ENCODE measurements at places on chromosomes 16 and 17.

GRCh38 chr16:57231821-57232350 lies 13.2 kb upstream of the ARL2BP start:
- no peak for DNase-seq

DNA sequence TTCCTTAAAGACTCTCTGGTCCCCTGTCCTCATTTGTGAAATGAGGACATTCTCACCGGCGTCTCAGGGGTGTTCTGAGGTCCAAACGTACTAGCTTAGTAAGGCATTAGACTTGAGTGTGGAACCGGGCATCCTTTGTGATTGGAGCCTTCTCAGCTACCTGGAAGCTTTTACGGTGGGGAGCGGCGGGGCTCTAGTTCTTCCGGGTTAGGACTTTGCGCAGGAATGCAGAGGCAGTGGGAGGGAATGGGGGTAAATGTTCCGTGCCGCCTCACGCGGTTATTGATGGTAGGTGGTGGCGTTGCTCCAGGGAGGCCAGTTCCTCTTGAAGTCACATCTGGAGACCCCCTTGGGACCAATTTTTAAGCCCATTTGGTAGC lies 113.6 kb downstream of the SNX29 start:
- no peak for DNase-seq

- no peak for DNase-seq
Measured at GRCh38 chr16:80341263-80341662, 199.5 kb upstream of the DYNLRB2 start.

- DNase-seq = no peak
Measured at GRCh38 chr17:60421273-60422161, 772 bp upstream of the CHCT1 start.

GRCh38 chr17:64216338-64217248 lies 46.5 kb downstream of the TEX2 start:
- DNase-seq = no peak

- DNase-seq = no peak
Measured at GRCh38 chr16:84308120-84308519, 13.4 kb downstream of the WFDC1 start.

DNA sequence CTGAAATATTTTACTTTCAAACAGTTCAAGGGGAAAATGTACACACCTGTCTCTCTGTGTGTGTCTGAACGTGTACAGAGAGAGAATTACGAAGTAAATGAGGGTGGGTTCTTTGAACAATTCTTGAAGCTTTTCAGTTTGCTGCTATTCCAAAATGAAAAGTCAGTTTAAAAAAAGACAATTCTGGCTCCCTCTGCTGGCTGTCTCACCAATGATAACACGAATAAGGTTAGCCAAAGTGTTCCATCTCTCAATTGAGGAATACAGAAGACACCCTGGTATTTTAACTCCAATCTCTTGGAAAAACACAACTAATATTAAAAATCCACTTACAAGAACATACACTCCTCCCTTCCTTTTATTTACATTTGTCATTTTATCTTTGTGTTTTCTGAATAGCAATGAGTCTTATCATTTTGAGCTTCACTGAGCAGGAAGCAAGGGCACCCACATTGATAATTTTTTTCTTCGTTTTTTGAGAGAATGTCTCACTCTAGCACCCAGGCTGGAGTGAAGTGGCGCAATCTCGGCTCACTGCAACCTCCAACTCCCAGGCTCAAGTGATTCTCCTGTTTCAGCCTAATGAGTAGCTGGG lies 20.5 kb downstream of the EFTUD2 start:
- DNase-seq = no peak

DNA sequence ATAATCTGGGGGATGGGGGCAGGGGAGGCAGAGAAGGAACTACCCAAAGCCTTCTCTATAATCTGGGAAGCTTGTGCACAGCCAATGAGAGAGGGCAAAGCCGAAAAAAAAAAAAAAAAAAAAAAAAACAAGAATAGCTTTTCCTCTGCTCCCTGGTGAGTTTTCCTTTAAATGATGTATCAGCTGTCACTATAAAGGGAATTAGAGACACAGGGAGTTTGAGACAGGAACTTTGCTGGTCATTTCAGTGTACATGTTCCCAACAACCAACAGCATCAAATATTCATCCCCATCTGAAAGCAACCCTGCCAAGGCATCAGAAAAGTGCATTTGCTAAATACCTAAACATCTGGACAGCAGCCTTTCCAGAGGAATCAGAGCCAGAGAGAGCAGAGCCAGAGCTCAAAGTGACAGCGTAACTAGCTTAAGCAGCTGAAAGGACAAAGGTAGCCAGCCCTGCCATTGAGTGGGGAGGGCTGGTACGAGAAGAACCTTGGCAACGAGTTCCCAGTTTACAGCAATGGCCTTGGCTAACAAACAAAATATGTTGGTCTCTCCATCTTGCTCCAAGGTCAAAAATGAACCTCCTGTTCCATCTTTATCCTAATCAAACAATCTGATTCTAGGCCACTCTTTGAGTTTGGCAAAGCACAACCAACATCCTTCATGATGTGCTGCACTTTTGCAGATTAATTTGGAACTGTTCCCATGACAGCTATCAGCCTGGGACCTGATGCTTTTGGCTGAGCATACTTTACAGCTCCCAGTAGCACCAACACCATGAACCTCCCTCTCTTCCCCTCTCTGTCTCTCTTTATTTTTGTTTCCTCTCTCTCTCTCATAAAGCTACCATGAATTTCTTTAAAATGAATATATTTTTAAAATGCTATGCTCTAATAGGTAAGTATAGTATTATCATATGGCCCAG lies 143.7 kb upstream of the GNAO1 start:
- DNase-seq = no peak

- no peak for DNase-seq
Measured at GRCh38 chr17:5282642-5283217, 646 bp downstream of the RABEP1 start.

- no peak for DNase-seq
Measured at GRCh38 chr17:76438906-76439305, 14.0 kb downstream of the UBE2O start.

- no peak for DNase-seq
Measured at GRCh38 chr16:86628614-86629013, 50.3 kb downstream of the FOXL1 start.

GRCh38 chr17:72782985-72783701 lies 309.3 kb downstream of the SLC39A11 start:
- no peak for DNase-seq

- DNase-seq = no peak
Measured at GRCh38 chr17:80742581-80743180, 198.0 kb downstream of the RPTOR start.

GRCh38 chr17:27664606-27664965 lies 33.6 kb downstream of the LGALS9 start:
- DNase-seq = no peak

DNA sequence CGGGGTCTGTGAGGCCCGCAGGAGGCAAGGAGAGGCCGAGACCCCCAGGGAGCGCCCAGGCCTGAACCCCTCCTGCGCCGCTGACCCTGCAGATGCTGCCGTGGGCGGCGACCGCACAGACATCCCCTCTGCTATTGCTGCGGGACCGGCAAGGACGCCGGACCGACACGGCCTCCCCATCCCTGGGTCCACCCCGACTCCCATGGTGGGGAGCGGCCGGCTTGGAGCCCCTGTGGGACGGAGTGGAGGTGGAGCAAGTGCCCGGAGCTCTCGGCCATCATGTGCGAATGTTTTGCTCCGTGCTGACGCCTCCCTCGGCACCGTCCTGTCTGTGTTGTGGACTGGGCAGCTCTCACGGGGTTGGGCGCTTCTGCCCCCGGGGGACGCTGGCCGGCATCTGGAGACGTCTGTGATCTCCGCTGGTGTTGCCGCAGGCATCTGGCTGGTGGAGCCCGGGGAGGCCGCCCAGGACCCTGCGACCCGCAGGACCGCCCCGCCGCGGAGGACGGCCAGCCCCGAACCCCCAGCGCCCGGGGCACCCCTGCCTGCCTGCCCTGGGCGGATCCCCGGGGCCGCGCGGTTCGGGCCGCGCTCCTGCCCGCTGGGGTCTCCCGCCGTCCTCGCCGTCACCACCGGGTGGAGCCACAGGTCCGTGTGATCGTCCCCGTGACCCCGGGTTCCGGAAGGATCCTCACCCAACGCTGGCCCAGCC lies 12.8 kb upstream of the GNG13 start:
- DNase-seq = no peak

DNA sequence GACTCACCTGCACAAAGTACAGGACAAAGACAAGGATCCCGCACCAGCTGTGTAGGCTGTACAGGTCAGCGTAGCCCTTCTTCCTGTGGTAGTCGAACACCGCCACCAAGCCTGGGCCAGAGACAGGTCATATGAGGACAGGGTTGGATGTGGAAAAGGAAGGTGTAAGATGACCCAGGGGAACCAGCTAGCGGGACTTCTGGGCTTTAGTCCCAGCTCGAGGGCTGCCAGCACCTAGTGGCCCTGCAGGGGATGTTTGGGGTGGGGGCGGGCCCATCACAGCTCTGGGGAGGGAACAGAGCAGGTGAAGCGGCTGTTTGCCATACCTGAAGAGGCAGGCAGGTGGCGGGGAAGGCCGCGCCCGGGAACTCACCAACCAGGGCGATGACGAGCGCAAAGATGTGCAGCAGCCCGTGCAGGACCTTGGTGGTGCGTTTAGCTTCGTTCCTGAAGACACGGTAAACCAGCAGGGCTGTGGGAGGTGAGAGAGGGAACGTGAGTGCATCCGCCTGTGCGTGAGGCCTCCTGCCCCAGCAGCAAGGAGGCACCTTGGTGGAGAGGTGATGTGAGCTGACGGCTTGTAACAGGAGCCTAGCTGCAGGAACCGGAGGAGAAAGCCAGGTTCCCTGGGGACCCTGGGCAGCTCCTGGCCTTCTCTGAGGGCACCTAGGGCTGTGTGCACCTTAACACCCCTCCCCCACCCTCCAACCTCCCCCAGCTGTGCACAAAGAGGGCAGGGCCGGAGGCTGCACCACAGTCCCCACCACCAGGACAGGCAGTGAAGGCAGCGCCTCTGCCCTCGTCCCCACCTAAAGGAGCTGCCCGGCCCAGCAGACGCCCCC lies 10.2 kb downstream of the CYB561 start:
- no peak for DNase-seq

DNA sequence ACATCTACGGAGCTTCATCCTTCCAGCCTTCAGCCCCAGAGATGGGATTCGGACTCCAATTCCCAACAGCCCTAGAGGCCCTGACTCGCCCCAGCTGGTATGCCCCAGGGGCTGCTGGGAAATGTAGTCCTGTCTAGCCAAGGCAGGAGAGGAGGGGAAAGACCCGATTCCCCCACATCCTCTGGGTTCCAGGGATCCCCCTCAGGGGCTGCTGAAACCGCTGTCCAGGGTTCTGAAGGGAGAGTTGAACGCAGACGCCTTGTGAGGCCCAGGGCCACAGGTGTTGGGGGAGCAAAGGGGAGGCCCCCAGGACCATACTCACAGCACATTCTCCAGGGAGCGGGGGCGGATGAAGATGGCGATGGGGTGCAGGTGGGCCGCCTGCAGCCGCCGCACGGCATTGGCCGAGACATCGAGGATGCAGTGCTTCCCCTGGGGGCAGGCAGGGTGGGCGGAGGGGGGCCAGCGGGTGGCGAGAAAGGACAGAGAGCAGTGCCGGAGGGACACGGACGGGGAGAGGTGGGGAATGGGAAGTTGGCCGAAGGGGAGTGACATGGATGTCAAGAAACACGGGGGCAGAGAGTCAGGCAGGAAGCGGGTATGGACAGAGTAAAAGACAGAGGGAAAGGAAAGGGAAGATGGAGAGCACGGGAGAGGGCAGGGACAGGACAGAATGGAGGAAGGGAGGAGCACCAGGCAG lies 12.6 kb upstream of the ASGR1 start:
- no peak for DNase-seq

DNA sequence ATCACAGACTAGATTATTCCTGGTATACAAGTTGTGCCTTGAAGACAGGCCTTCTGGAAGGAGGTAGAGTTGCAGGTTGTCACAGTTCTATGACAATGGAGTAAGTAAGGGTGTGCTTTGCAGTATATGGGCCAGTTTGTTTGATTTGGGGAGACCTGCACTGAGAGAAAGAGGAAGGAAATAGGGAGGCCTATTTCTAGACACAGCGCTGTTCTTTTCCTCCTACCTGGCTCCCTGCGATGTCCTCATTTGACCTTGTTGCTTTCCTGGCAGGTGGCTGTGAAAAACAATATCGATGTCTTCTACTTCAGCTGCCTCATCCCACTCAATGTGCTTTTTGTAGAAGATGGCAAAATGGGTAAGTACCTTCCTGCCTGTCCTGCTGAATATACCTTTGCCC lies 22.5 kb upstream of the RASL10B start:
- DNase-seq = no peak

Data from NCI-H187 treated with DMSO at 0.1 percent for 48 hours (cell line).